ENCODE measurements at places on chromosomes 11 and 22.
A peak's percentile ranks its signal among the peaks of the same experiment; 100 is the strongest.

DNA sequence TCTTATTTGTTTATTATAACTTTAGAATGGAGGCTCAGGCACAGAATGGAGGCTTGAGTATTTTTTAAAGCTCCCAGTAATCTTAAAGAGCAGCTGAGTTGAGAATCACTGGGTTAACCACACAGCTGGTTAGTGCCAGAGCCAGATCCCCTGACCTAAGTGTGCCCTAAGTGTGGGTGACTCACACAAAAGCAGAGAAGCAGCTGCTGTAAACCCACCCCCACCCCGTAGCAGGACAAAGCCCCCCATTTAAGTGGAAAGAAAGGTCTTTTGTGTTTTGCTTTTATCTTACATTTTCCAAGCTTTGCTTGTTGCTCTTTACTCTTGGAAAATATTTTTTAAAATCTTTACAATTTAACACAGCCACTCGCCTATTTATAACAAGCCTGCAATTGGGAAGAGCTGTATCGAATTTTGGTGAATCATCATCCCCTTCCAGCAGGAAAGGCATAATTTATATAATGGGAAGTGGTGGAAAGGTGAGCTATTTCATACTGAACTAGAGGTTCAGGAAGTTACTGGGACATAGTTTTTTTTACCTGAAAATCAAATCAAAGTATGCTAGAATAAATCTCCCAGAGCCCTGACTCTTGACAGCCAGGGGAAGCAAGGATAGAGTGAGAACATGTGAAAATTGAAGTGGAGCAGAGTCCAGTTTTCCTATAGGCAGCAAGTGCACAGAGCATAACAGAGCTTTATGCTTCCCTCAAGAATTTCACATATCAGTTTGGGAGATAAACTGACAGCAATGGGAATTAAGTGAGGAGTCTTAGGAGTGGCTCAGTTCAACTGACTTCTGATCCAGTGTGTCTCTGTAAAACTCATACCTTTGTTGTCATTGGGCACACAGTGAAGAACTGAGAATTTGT, 405.7 kb downstream of the AASDHPPT start:
- peak; percentile 75 for DNase-seq

DNA sequence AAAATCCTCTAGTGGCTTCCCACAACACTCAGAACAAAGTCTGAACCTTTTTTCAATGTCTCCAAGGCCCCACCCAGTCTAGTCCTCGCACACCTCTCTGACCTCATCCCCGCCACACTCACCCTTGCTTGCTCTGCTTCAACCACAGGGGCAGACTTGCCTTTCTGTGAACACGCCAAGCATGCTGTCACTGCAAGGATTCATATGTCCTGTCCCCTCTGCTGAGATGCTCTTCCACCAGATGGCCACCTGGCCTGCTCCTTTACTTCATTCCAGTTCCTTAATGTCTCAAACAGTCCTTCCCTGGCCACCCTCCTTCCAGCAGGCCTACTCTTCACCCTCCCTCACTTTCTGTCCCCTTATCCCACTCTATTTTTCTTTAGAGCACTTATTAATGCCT, 60.6 kb upstream of the ARHGAP20 start:
- DNase-seq: no peak

- no peak for DNase-seq
Observed at GRCh38 chr11:114259124-114259526, 37.1 kb upstream of the NNMT start.

DNA sequence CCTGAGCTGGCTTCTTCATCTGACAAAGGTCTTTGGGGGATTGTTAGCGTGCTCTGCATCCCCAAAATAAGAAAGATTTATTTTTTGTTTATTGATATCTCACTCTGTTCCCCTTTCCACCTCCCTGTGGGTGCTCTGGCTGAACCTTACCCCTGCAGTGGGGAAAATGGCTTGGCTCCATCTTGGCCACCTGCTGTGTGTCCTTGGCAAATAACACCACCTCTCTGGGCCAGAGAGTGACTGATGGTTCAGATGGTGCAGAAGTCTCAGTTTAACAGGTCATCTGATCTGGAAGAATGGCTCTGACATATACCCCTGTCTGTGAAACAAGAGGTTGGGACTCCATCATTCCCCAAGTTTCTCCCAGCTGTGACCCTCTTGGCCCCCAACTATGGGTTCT, 157.6 kb downstream of the MYO18B start:
- no peak for DNase-seq

DNA sequence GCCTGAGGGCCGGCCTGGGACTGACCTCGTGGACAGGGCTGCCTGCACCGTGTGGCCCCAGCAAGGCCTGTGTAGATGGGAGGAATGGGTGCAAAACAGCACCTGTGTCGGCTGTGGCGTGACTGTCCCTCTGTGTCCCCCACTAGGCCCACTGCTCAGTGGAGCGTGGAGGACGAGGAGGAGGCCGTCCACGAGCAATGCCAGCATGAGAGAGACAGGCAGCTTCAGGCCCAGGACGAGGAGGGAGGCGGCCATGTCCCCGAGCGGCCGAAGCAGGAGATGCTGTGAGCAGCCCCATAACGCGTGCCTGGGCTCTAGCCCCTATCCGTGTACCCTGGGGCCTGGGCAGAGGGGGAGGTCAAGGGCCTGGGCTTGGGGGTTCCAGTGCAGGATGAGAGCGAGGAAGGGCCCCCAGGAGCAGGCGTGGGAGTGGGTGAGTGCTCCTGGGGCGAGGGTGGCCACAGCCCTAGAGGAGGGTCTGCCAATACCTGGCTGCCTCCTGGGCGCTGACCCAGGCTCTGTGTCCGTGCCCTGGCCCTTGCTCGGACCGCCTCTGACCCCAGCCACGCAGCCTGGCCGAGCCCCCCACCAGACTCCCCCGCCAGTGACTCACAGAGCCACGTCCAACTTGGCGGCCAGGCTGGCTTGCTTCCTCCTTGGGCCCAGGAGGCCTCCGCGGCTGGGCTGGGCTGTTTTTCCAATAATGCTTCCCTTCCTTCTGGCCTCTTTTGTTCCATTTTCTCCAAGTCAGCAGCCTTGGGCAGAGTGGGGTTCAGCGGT, 11.6 kb downstream of the PRR33 start:
- DNase-seq: no peak

GRCh38 chr11:69101115-69101791, 52.5 kb downstream of the TPCN2 start:
- peak; percentile 62 for DNase-seq

DNA sequence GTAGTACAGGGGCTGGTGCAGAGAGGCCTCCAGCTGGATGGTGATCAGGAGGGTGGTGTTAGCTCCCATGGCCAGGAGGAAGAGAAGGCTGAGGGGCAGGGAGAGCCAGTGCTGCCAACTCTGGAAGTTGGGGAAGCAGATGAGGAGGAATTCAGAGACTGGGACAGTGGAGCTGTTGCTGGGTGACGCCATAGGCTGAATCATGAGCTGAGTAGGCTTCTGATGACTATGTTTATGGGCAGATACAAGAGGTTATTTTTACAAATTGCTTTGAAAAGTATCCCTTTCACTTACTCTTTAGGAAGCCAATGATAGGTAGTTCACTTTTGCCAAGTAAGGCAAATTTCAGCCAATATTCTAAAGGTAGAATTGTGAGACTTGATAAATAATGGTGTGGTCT, 3.1 kb downstream of the OR56A1 start:
- DNase-seq: peak; percentile 22

- no peak for DNase-seq
Observed at GRCh38 chr11:1162491-1163311, 4.9 kb downstream of the MUC5AC start.

GRCh38 chr11:132972565-132972964, 559.7 kb downstream of the OPCML start:
- no peak for DNase-seq

DNA sequence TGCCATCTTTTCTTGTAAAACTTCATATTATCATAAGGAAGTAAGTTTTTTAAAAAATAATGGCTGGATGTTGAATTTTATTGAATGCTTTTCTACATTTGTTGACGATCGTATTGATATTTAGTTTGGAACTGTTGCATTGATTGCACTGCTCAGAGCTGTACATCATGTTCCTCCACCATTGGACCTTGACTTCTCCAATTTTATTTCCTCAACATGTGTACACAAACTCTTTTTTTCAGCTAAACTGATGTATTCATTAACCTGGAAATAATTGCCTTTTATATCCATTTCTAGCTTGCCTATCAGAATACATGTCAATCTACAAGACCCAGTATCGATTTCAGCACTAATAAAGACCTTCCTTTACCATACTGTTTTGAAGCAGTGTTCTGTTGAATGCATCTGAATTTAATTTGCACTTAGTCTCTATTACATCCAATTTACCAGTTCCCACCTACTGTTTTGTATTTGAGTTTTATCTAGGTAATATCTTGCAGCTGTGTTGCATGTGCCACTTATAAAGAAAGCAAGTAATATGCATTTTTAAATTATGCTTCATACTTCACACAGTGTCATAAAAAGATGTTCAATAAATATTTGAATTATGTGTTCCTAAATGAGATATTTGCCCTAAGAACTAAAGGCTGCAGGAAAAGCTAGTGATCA, 5.5 kb downstream of the CEP57 start:
- no peak for DNase-seq

DNA sequence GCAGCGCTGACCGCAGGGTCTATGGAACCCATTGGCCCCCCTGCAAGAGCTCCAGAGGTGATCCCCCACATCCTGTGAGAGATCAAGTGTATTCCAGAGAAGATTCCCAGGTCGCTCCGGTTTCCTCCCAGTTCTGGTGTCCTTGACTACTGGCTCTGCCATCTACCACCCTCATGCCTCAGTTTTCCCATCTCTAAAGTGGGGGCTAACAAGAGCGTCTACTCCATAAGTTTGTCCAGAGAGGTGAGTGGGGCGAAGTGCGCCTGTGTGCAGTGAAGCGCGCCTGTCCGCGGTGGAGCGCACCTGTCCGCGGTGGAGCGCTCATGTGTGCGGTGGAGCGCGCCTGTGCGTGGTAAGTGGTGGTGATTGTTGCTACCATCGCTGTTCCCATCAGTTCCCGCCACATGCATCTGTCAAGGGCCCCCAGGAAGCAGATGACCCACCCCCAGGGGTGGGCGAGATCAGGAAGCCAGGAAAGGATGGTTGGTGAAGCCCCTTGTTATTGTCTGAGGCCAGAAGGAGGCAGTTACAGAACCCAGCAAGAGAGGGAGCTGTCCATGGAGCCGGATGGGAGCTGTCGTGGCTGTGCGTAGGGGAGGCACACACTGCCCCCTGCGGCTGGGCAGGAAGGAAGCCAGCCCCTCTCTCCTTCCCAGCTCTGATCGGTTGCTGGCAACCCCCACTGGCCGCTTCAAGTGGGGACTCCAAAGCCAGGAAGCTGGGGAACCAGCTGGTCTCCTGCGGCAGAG, 73.2 kb upstream of the FGF3 start:
- no peak for DNase-seq

- peak; percentile 1 for DNase-seq
Observed at GRCh38 chr11:132402071-132402684, 1031.8 kb downstream of the NTM start.

- peak; percentile 55 for DNase-seq
Observed at GRCh38 chr11:79762279-79762921, 321.6 kb upstream of the TENM4 start.

DNA sequence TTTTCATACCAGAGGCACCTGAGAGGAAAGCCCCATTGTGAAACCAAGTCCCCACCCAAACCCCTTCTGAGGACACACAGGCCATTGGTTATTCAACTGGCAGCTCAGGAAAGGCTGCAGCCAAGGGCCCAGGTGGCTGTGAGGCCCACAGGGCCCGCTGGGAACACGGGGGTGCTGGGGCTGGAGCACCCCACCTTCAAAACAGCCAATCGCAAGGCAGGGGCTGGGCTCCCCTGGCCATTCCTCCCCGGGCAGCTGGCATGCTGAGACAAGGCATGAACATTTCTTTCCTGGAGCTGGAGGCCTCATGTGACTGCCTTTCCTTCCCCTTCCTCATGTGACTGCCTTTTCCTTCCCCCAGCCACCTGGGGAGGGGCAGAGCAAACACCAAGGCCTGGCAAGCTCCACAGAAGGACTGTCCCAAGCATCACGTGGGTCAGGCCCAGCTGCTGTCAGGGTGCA, 76.9 kb downstream of the PIWIL3 start:
- peak; percentile 18 for DNase-seq

- DNase-seq: no peak
Observed at GRCh38 chr22:37310815-37311595, 28.7 kb downstream of the CYTH4 start.

- no peak for DNase-seq
Observed at GRCh38 chr11:396948-397548, 3.0 kb downstream of the PKP3 start.

GRCh38 chr11:2540992-2541680, 96.3 kb downstream of the KCNQ1 start:
- no peak for DNase-seq

DNA sequence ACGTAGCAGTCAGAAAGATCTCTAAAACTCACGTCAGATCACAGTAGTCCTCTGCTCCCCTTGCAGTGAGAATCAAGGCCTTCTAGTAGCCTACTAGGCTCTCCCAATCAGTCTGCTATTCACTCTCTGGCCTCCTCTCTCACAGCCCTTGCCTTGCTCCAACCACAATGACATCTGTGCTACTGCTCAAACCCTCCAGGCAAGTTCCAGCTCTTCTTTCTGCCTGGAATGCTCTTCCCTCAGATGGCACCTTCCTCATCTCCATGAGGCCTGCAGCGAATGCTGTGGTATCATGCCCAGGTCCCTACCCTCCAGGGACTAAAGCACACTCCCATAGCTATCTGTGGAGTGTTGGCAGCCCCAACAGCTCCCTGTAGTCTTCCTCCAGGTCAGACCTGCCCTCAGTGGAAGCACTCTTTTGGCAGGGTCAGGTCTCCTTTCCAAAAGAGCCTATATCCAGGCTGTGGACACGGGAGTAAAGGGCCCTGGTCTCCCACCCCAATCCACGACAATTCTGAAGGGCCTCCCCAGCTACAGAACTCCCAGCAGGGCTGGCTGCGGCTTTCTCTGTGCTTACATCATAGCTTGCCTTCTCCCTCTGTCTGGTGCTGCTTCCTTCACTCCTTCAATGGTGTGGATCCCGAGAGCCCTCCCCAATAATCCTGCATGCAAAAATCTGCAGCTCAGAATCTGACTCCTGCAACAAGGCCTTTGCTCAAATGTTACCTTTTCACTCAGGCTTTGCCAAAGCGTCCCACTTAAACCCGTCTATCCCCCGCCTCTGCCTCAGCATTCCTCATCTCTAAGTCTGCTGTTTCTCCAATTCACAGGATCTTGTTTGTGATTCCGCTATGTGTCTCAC, 8.9 kb downstream of the HIRA start:
- DNase-seq: no peak

DNA sequence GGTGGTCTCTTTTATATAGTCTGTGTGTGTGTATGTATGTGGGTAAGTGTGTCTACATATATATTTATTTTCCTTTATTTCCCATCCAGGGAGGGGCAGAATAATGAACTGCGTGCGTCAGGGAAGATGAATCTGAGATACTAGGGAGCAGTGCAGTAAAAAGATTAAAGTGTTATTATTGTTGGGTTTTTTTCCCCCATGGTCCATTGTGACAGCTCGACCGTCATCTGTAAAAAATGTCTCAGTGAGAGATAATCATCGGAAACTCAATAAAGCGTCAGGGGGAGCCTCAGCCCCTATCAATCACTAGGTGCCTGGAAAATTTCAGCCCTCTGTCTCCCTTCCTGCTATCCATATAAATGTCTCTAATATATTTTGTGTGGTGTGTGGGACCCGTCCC, 64.6 kb downstream of the CLPB start:
- DNase-seq: no peak

Data from bronchial epithelial cell (primary cell).